Neural progenitor cell (in vitro differentiated cells): ENCODE measurements at places on chromosomes 13 and 19.
A peak's percentile ranks its signal among the peaks of the same experiment; 100 is the strongest.

GRCh38 chr13:66353664-66354063 lies 876.5 kb downstream of the PCDH9 start:
- DNase-seq = no peak

DNA sequence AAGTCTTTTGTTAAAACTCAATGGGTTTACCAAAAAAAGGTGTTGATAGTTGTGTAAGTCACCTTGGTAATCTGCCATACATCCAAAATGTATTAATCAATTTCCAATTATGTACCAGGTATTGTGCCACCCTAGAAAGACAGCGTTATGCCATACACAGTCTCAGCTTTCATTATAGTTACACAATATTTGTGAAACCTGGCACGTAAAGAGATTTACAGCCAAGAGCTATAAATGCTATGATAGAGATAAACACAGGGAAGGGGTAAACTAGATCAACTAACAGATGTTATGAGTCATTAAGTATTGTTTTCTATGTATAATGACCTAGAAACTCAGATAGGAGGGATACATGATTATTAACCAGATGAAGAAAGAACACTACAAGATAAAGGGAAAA lies 725.6 kb upstream of the SLITRK5 start:
- DNase-seq = no peak

- DNase-seq = no peak
These were observed 494.3 kb downstream of the COG6 start for GRCh38 chr13:40149611-40150274.

DNA sequence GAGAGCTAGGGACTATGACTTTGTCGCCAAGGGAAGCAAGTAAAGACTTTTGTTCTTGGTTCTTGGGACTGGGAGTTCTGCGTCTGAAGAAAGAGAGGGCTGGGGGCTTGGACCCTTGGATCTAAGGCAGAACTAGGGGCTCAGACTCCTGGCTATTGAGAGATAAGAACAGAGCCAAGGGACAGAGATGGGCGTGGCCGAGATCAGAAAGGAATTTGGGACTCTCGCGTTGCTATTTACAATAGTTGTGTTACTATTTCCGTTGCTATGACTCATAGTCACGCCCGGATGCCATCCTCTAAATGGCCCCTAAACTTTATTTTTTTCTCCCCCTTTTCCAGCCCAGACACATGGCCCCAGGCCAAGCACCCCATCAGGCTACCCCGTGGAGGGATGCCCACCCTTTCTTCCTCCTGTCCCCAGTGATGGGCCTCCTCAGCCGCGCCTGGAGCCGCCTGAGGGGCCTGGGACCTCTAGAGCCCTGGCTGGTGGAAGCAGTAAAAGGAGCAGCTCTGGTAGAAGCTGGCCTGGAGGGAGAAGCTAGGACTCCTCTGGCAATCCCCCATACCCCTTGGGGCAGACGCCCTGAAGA lies 759 bp downstream of the PPP1R15A start:
- peak; percentile 89 for DNase-seq

- DNase-seq = no peak
These were observed 4.0 kb downstream of the SPPL2B start for GRCh38 chr19:2332341-2333026.

DNA sequence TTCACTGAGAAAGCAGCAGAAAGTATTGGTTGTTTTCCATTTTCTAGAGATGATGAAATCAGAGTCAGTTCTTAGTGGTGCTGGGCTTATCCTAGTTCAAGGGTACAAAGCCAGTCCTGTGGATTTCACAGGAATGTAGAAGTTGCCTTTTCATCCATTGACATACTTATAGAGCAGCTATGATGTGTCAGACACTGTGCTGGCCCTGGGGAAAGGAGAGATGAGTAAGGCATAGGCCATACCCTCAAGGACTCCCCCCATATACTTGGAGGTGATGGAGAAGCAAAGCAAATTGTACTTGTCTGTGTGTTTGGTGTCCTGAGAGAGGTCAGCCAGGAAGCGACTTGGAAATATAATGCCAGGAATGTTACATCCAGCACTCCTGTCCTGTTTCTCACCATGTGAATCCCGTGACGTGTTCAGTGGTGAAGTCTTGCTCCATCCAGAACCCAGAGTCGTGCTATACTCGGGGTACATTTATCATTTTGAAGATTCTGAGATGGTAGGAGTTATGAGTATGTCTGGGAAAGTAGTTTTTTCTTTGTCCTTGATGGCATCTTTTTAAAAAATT lies 22.6 kb downstream of the ERCC5 start:
- no peak for DNase-seq

DNA sequence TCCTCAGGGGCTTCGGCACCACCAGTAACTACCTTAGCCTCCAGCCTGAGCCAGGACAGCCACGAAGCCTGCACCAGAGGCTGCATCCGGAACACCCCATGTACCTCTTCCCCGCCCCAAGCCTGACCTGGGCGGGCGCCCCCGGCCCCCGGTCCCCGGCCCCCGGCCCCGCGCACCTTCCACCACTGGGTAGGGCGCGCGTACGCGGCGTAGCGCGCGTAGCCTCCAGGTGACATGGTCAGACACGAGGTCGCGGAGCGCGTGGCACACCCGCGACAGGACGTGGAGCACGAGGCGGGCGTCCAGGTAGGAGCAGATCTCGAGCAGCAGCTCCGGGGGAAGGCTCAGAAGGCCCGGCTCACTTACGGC lies 450 bp downstream of the FBXW9 start:
- no peak for DNase-seq

DNA sequence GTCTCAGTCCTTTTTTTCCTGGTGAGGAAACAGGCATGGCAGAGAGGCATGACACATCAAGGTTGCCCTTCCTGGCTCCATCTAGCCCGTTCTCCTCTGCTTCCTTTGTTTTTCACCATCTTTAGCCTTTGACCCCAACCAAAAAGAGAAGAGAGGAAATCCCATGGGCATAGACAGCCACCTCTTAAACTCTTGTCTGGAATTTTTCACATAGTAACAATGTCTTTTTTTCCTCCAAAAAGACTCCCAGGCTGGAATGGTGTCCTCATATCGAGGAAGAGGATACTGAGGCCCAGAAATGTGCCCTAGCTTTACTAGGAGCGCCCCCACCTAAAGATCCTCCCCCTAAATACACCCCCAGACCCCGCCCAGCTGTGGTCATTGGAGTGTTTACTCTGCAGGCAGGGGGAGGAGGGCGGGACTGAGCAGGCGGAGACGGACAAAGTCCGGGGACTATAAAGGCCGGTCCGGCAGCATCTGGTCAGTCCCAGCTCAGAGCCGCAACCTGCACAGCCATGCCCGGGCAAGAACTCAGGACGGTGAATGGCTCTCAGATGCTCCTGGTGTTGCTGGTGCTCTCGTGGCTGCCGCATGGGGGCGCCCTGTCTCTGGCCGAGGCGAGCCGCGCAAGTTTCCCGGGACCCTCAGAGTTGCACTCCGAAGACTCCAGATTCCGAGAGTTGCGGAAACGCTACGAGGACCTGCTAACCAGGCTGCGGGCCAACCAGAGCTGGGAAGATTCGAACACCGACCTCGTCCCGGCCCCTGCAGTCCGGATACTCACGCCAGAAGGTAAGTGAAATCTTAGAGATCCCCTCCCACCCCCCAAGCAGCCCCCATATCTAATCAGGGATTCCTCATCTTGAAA lies at the start of gene GDF15:
Gene GDF15 (plus strand): TSS at position 484 of the 868 bp plus-strand sequence. CDS start 32 bp downstream, at position 516.
- DNase-seq = peak; percentile 73

- DNase-seq = peak; percentile 67
These were observed 19.5 kb downstream of the RASA3 start for GRCh38 chr13:114112826-114113322.

- no peak for DNase-seq
These were observed 260.6 kb upstream of the NBEA start for GRCh38 chr13:34681405-34681955.

- no peak for DNase-seq
These were observed 14.0 kb downstream of the KLK4 start for GRCh38 chr19:50897191-50897607.

DNA sequence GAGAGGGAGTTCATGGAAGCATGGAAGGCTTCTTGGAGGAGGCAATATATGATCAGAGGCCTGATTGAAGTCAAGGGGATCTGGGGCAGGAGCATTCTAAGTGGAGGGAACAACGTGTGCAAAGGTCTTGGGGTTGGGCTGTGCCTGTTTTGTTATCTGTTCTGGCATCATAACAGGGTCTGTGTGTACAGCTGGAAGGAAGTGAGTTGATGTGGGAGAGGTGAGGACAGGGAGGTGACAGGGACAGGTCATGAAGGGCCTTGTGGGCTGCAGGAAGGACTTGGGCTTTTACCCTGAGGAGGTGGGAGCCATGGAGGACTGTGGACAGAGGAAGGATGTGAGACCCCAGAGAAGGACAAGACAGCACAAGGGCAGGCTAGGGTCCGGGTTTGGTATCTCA lies 1.2 kb upstream of the NFILZ start:
- DNase-seq = no peak

GRCh38 chr13:46961719-46962118 lies 64.9 kb upstream of the HTR2A start:
- no peak for DNase-seq

- no peak for DNase-seq
These were observed 220.0 kb upstream of the SGCG start for GRCh38 chr13:22960827-22961226.

DNA sequence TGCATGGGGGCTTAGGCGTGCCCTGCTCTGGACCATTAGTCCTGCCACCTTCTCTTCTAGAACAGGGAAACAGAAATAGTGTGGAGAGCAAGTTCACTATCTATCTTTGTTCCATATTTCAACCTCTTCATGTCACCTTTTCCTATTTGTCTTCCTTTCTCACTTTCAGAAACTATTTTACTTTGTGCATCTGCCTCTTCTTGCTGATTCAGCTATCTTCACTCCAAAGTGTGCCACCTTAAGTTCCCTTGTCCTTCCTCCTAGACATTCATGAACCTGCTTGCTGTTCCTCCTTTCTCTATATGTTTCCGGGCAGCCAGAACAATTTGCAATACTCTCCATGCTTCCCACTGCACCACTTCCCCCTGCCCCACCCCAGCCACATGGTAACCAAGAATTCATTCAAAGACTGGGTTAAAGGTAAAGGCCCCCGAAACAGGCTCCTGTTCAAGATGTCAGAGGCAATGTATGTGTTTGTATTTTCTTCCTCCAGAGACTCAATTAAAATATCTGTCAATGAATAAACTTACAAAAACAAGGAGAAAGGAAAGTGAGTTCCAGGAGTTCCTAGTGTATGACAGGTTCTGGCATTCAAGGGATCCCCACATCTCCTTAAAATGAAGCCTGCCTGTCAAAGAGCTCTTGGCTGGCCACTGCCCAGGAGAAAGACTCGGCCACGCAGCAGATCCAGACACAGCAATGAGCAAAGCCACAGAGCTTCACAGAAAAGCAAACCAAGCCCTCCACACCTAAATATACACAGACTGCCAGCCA lies 268.1 kb downstream of the DNAJC15 start:
- DNase-seq = no peak

GRCh38 chr19:16035601-16036297 lies 40.5 kb upstream of the TPM4 start:
- no peak for DNase-seq

- DNase-seq = no peak
These were observed 24.0 kb upstream of the ANKRD10 start for GRCh38 chr13:110938662-110939421.

DNA sequence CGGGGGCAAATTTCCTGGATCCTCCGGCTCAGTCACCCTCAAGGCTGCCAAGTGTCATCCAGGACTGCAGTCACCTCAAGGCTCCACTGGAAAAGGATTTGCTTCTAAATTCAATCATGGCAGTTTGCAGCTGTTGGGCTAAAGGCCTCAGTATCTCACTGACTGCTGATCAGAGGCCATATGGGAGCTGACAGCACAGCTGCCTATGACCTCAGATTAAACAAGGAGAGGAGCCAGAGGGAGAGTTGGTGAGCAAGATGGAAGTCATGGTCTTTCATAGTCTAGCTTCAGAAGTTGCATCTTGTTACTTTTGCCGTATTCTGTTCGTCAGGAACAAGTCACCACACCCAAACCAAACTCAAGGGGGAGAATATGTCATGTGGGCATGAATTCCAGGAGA lies 849.7 kb downstream of the UQCRFS1 start:
- no peak for DNase-seq

GRCh38 chr19:12293777-12294248 lies 870 bp downstream of the ZNF44 start:
- DNase-seq = peak; percentile 79

DNA sequence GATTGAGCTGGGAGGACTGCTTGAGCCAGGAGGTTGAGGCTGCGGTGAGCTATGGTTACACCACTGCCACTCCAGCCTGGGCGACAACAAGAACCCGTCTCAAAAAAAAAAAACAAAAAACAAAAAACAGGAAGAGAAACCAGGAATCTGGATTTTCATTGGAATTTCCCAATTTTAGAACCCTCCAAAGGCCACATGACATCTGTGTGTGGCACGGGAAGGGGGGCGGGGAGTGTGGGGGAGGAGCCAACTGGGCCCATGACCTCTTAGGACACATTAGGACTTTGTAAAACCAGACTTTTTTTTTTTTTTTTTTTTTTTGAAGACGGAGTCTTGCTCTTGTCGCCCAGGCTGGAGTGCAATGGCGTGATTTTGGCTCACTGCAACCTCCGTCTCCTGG lies 21.2 kb upstream of the MYDGF start:
- DNase-seq = no peak

DNA sequence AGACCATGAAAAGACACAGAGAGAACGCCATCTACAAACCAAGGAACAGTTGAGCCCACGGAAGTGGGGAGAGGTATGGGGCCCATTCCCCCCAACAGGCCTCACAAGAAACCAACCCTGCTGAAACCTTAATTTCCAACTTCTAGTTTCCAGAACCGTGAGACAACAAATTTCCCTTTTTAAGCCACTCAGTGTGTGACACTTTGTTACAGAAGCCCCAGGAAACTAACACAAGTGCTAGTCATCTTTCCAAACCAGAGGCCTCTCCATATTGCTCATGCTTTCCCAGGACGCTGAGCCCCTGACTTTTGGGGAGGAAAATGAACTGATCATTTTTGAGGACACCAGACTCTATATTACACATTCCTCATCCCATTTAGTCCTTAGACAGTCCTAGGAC lies 186.8 kb downstream of the NUFIP1 start:
- DNase-seq = no peak

- DNase-seq = no peak
These were observed 2.0 kb downstream of the MISP start for GRCh38 chr19:752652-753517.

DNA sequence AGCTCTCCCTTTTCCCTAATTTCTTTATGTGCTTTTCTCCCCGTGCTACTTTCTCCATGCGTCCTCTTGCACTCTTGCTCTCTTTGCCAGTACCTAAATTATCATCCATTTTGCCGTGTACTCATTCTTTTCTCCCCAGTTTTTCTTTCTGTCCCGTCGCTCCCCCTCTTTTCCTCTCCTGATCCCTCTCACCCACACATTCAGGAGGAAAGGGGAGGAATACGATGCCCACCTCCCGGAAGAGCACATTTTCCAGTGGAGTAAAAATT lies 821 bp downstream of the ZNF616 start:
- no peak for DNase-seq
